ENCODE measurements at places on chromosomes 13 and 19.

- no peak for DNase-seq
Measured at GRCh38 chr13:92390217-92390616, 836.4 kb upstream of the GPC6 start.

DNA sequence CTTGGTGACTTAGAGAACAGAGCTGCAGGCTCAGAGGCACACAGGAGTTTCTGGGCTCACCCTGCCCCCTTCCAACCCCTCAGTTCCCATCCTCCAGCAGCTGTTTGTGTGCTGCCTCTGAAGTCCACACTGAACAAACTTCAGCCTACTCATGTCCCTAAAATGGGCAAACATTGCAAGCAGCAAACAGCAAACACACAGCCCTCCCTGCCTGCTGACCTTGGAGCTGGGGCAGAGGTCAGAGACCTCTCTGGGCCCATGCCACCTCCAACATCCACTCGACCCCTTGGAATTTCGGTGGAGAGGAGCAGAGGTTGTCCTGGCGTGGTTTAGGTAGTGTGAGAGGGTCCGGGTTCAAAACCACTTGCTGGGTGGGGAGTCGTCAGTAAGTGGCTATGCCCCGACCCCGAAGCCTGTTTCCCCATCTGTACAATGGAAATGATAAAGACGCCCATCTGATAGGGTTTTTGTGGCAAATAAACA, 9.9 kb downstream of the APOC1 start:
- DNase-seq: no peak

- no peak for DNase-seq
Measured at GRCh38 chr19:2743099-2743498, 3.3 kb upstream of the SLC39A3 start.

- DNase-seq: no peak
Measured at GRCh38 chr19:56136362-56136761, 4.7 kb upstream of the ZNF444 start.
